H4 (cell line): ENCODE measurements at places on chromosomes 13 and 19. TPM values are rescaled to one million over a fixed set of nuclear protein-coding genes. Genes with fewer than 3 reads are reported as not detected.
A peak's percentile ranks its signal among the peaks of the same experiment; 100 is the strongest.

GRCh38 chr13:76882431-76882830 lies 3.8 kb downstream of the KCTD12 start:
- no peak for DNase-seq

The ZNF471 gene
- total RNA-seq = 1.4 and 1.6 TPM in 2 replicates

GRCh38 chr13:58566176-58566575 lies 934.6 kb downstream of the PCDH17 start:
- no peak for DNase-seq

- no peak for DNase-seq
These were observed 20.3 kb downstream of the SPATA13 start for GRCh38 chr13:24180750-24181377.

GRCh38 chr19:54266133-54266532 lies 9.1 kb upstream of the LILRB5 start:
- peak; percentile 80 for DNase-seq

The TRPM4 gene
- total RNA-seq = 3.9 and 5.0 TPM in 2 replicates

DNA sequence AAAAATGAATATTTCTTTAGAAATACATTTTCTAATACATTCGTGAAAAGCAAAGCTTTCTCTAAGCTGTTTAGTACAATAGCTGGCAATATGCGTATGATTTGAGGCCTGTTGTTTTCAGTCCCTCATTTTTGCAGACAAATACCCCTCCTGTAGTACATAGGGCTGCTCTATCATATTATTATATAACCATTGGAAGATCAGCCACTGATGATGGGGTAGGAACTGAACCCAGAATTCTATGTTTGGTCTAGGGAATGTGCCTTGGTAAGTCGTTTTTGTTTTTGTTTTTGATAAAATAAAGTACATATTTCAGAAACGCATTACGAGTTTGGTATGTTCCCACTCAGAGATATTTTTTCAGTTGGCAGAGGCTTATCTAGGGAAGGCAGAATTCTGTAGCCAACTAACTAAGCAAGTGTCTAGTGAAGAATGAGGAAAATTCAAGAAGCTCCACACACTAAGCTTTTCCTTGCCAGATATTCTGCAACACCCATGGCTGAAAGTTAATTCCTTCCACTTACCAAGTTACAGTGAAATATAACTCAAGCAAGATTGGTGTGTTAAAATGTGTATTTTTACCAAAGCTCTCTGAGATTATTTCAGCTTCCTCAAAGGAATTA lies 656.9 kb upstream of the MIR17HG start:
- DNase-seq = no peak

DNA sequence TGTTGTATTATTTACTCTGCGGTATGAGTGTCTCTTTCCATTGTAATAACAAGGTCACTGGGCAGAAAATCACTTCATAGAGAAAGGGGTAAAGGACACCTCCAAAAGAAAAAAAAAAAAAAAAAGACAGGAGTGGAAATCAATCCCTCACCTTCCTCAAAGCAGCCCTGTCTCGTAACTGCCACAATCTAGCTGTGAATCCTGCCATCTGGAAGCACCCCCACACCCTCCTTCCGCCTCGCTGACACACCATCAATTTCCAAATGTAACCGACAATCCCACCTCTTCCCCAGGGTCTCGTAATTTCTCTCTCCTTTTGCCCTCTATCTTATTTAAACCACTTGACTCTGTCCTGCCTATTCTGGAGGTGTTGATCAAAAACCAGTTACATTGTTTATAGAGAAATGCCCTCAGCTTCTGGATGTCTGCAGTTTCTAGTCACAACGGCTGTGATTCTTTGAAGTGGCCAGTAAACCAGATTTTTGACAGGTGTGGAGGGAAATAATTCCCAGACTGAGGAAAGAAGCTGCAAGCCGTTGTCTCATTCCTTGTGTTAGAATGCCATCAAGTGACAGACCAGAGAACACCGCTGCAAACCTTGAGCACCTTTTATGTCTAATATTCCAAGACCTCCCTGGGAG lies 9.1 kb upstream of the POP4 start:
- no peak for DNase-seq

- DNase-seq = no peak
These were observed 112.3 kb upstream of the FBXL3 start for GRCh38 chr13:77139306-77139705.

DNA sequence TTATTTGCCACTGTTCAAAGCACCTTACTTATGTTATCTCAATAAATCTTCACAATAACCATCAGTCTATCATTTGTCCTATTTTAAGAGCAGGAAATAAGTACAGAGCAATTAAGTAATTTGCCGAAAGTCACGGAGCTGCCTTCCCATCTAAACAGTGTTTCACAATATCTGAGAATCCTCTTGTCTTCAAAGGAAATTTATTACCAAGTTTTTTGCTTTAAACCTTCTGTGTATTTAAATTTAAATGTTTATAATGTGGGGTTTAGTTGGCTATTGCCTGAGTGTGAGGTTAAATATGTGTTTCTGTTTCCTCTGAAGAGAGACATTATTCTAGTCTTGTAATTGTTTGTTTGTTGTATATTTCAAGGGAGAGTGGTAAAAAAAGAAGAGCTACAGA lies 633.1 kb downstream of the EFNB2 start:
- DNase-seq = no peak

DNA sequence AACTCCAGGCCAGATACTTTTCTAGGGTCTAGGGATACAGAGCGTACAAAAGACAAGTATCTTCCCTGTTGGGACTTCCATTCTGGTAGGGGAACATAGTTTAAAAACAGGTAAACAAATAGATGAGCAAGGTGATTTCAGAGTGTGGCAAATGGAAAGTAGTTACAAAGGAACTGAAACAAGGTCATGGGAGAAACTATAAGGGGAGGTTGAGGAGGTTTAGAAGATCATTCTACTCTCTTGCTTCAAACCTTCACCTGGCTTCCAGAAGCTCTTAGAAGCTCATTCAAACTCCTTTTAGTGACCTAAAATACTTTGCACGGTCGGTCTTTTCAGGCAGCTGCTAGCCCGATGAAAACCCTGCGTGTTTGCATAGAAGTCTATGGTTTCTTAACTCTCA lies 9.1 kb downstream of the FFAR2 start:
- DNase-seq = no peak

GRCh38 chr13:26051657-26052311 lies at the start of gene SHISA2:
Gene SHISA2, minus strand, starts transcription at chr13:26052016. Its CDS starts 1,041 bp downstream, at chr13:26050975.
- DNase-seq = no peak

The PDX1 gene
- total RNA-seq = not detected in 2 replicates

DNA sequence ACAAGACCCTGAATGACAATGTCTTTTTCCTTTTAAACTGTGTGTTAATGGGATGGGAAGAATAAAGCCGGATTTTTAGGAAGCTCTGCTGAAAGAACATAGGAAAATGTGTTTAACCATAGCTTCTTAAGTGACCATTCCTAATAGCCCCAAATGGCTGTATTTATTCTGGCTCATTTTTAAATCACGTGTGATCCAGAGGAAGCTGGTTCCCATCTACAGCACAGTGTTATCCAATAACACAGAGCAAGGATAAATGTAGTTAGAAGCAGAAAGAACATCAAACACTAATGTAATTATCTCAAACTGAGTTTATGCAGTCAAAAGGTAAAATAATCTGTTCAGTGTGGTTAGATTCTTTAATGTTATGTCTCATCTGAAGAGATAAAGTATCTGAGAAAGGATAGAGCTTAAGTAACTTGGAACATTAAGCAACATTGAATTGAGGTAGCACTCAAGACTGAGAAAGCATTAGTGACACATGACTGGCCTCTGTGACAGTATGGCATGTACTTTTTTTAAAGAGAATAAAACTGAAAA lies 853.3 kb downstream of the GPC5 start:
- DNase-seq = no peak

- no peak for DNase-seq
These were observed at the start of gene ARHGEF7 for GRCh38 chr13:111115061-111115964. Gene ARHGEF7, plus strand, starts transcription at chr13:111115310. Its CDS starts 217 bp downstream, at chr13:111115527.

GRCh38 chr19:10461047-10461949 lies 41.0 kb downstream of the PDE4A start:
- no peak for DNase-seq

- no peak for DNase-seq
These were observed 600.0 kb downstream of the KCTD12 start for GRCh38 chr13:76286178-76286577.

- peak; percentile 7 for DNase-seq
These were observed 82.6 kb downstream of the TBC1D4 start for GRCh38 chr13:75399168-75399878.

The TMEM255B gene
- total RNA-seq = 2.1 TPM in 1 of 2 replicates, not detected in the other

The ZNF382 gene
- total RNA-seq = 0.06 and 0.21 TPM in 2 replicates

DNA sequence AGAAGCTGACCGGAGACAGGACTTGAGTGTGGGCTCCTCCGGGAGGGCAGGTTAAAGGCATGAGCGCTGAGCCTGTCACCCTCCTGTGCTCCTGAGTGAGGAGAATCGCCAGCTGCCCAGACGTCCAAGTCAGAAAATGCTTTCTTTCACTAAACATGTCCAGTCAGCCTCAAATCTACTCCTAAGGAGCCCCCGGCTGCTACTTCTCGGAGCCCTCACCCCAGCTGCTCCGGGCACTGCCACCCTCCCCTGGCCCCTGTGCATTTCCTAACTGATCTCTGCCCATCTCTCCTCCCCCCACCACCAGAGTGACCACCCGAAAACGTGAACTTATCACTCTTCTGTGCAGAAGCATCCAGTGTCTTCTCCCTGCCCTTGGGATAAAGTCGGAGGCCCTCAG lies 277.5 kb upstream of the SOX1 start:
- no peak for DNase-seq

- DNase-seq = no peak
These were observed 253.3 kb upstream of the TSHZ3 start for GRCh38 chr19:31602548-31602947.

The VSTM1 gene
- not detected in 2 replicates for total RNA-seq

DNA sequence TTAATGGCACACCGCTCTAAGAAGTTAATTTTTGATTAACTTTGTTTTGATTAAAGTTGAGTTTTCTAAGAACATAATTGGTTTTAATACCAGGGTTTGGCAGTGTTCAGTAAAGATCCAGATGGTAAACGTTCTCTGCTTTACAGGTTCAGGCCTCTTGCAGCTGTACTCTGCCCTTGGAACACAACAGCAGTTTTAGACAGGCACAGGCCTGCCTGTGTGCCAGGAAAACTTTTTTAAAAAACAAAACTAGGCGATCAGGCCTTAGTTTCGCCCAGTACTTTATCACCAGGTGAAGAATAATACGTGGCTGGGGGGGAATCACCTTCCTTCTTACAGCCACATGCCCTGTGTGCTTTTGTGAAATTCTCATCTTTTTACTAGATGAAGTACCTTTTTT lies 38.0 kb upstream of the TEX29 start:
- DNase-seq = no peak

GRCh38 chr13:82654143-82654542 lies 1228.1 kb downstream of the SLITRK1 start:
- DNase-seq = no peak

GRCh38 chr19:29212648-29213573 lies at the start of gene UQCRFS1:
Gene UQCRFS1, minus strand, starts transcription at chr19:29213151. Its CDS starts 33 bp downstream, at chr19:29213118.
- peak; percentile 85 for DNase-seq

The OR7D2 gene
- not detected in 2 replicates for total RNA-seq

DNA sequence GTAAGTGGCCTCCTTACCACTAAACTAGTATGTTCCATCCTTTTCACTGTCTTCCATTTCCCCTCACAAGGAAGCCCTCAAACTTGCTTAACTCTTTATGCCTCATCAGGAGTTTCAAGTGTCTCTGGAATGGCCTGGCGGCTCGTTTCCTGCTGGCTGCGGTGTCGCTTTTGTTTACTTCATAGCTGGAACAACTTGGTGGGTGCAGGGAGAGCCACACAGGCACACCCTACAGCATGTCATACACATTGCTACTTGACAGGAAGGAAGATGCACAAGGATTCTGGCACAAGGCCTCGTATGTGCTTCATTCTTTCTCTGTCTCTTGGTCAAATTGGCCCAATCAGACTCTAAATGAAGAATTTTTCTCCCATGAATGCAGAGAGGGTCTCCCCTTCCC lies 488.3 kb downstream of the FOXO1 start:
- DNase-seq = peak; percentile 56

The SIN3B gene
- total RNA-seq = 18.6 and 19.6 TPM in 2 replicates

GRCh38 chr19:37981785-37982475 lies 74.9 kb downstream of the SIPA1L3 start:
- no peak for DNase-seq

DNA sequence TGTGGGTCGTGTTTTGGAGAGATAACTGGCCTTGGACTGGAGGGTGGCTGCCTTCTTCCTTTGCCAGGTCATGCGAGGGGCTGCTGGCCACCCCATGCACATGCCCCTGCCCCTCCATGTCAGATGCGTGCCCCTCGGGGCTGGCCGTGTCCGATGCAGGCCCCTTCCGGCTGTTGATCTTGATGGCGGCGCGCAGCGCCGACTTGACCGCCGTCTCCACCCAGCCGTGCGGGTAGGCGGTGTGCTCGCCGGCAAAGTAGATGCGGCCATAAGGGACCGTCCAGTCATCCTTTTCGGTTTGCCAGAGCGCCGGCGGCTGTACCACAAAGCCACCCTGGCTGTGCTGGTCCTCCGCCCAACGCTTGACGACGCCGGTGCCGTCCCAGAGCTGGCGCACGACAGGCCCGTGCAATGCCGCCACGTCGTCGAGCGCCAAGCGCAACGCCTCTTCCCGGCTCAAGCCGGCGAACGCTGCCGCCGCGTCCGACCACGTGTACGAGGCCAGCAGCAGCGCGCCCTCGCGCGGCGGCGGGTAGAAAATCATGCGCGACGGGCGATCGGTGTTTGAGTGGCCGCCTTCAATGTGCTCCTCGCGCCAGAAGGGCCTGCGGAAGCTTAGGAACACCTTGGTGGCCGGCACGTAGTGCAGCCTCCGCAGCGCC lies 6.9 kb downstream of the IL4I1 start:
- DNase-seq = no peak

DNA sequence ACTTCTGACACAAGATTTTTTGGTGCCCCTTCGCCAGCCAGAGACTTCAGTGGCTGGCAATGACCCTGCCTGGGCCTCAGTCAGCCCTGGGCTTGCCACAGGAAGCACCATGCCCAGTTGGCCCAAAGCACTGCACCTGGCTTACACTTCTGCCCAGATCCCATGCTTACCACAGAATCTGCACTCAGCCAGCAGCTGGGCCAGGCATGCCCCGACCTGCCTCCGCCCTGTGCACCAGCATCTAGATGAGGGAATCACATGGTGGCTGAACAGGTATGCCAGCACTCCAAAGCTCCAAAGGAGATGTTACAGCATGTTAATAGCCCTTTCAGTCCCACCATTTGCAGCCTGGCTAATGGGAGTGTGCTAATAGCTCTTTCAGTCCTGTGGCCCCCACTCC lies 690.9 kb downstream of the SLITRK6 start:
- no peak for DNase-seq

DNA sequence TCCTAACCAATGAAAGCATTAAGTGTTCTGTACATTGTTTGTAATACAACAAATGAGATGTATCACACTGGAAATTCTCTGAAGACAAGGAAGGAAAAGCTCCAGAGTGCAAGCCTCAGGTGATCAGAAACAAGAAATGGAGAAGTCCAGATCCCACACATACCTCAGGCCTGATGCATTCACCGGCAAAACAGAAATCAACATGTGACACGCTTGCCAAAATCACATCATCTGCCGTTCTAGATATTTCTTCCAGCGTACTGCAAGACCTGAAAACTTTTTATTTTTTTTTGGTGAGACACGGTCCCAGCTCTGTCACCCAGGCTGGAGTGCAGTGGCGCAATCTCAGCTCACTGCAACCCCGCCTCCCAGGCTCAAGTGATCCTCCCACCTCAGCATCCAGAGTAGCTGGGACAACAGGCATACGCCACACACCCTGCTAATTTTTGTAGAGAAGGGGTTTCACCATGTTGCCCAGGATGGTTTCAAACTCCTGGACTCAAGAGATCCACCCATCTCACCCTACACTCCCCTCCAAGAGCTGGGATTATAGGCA lies 48.6 kb downstream of the FOXO1 start:
- DNase-seq = no peak
